ENCODE measurements at places on chromosomes 4 and X. TPM values are rescaled to one million over a fixed set of nuclear protein-coding genes. Genes with fewer than 3 reads are reported as not detected.

The SULT1B1 gene
- total RNA-seq, result 0.10 TPM

The MAGEC2 gene
- total RNA-seq, result not detected

The ZAR1 gene
- not detected for total RNA-seq

The SMIM10 gene
- total RNA-seq, result 0.40 TPM

The YIPF7 gene
- total RNA-seq, result not detected

The SSX4B gene
- total RNA-seq, result not detected

The FAM241A gene
- total RNA-seq, result 0.62 TPM
